ENCODE measurements at places on chromosomes 13 and 19. TPM values are rescaled to one million over a fixed set of nuclear protein-coding genes. Genes with fewer than 3 reads are reported as not detected.

IGSF23 gene
- total RNA-seq = not detected

KXD1 gene
- 74.5 TPM for total RNA-seq

RNF17 gene
- 0.27 TPM for total RNA-seq

PHF11 gene
- 89.1 TPM for total RNA-seq

ZC3H4 gene
- 28.6 TPM for total RNA-seq

ZNF382 gene
- total RNA-seq = 0.78 TPM

DNA sequence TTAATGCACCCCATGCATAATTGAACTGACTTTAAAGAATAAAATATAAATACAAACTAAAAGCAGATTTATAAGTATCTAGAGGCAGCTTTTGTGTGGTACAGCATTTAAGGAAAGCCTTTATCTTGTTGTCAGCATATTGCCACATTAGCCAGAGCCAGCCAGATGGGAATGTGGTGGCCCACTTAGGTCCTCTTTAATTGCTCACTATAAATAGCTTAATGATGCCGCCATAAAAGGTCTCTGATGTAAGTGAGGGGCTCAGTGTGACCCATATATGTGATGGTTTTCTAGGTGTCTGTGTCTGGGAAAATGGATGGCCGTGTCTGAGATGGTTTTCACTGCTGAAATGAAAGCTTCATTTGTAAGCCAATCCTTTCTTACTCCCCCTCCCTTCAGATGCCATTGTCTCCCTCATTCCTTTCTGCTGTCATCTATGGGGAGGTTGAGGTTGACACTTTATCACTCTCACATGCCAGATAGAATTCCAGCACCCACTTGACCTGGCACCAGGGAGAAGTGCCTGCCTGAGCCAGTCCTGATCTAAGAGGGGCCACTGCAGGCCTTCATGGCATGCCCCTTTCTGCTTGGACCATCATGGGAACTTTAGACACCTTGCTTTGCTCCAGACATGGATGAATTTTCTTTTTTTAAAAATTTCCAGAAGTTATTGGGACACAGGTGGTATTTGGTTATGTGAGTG, 135.3 kb downstream of the MTUS2 start:
- H3K4me3 ChIP-seq = no peak overlapping the region
- H3K4me1 ChIP-seq = no peaks in the 10 kb centered on the region
- H3K27ac ChIP-seq = no peak overlapping the region

DNA sequence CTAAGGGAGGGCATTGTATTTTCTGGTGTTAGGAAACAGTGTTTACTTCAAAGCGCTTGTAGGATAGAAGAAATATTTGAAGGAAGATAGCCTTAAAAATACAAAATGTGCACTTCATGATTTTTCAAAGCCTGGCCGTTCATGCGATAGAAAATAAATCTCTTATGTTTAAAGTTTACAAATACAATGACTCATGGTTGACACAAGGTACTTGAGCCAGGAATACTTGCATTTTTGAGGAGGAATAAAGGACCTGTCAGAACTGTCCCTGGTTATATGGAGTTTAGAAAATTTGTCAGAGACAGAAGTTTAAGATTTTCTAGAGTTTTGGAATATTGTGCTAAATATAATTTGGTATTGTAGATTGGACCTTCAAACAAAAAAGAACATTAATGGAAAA, 1223.2 kb upstream of the SLC10A2 start:
- H3K27ac ChIP-seq = no peak overlapping the region
- DNase-seq = no peak
- no peaks in the 10 kb centered on the region for H3K36me3 ChIP-seq
- H3K27me3 ChIP-seq = no peaks in the 10 kb centered on the region
- H3K4me1 ChIP-seq = no peaks in the 10 kb centered on the region
